ENCODE measurements at places on chromosomes 7 and 10.
A peak's percentile ranks its signal among the peaks of the same experiment; 100 is the strongest.

DNA sequence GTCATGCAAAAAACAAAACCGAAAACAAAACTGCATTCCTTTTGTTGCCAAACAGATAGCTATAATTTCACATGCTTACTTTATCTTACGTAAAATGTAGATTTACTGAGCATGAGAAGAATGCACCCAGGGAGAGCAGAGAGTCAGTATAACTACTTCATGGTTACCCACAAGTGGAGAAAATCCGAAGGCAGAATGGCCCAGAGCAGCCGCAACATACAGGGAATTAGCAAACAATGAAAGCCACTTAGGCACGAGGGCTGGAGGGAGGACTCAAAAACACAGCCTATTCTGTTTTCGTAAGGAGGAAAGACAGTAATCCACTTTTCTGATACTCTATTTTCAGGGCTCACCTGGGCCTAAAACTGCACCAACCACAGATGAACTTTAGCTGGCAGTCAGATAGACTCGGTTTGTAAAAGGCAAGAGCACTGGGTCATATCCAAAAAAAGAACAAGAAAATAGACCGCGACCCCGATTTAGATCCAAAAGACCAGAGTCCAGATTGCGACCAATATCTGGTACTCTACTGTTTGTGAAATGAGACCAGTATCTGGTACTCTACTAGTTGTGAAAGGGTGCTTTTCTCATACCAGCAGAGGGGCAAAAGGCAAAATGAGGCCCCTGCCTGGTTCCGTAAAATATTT is 1.3 kb downstream of the ITPRIP start:
- no peak for DNase-seq

DNA sequence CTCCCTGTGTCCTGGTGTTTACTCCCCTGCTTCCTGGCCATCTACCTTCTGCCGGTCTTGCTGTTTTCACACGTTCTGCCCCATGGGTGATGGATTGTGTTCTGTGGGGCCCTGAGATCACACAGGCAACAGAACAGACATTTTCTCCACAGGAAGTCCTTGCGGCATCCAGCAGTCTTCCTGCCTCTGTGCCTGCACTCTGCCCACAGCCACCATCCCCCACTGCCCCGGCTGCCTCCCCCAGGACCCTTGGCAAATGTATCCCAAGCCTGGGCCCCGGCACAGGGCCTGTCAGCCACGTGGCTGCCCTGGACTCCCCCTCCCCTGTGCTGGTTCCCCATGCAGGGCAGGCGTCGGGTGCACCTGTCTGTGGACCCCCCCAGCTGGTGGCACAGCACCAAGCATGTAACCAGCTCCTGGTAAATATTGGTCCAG is 184.2 kb downstream of the WDR37 start:
- DNase-seq, result no peak

DNA sequence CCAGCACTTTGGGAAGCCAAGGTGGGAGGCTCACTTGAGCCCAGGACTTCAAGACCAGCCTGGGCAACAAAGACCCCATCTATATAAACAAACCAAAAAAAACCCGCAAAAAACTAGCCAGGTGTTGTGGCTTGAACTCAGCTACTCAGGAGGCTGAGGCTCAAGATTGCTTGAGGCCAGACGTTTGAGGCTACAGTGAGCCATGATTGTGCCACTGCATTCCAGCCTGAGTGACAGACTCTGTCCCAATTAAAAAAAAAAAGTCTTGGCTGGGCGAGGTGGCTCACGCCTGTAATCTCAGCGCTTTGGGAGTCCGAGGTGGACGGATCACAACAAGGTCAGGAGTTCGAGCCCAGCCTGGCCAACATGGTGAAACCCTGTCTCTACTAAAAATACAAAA is 11.4 kb downstream of the RABGEF1 start:
- no peak for DNase-seq

DNA sequence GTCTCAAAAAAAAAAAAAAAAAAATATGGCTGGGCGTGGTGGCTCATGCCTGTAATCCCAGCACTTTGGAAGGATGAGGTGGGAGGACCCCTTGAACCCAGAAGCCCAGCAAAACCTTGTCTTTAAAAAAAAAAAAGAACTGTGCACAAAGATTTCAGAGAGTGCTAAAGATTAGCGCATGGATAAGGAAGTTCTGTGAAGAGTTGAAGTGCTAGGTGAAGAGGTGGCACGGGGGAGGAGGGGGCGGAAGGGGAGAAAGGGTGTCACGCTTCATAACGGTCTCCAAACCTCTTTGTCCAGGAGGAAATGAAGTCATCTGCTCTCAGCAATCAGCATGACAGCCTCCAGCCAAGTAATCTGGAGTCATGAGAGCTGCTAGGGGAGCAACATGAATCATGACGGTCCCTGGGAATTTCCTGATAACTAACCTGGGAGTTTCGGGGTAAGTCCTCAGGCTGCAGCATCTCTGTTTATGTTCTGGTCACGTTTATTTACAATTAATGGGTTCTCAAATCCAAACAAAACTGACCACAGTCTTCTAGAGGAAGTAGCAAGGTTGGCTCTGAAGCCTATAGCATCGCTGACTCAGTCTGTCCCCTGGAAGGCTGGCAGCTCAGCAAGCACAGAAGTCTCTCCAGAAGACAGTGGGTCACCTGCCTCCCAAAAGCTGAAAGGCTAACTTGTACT is 1.9 kb upstream of the PLAU start:
- DNase-seq, result peak; percentile 48

DNA sequence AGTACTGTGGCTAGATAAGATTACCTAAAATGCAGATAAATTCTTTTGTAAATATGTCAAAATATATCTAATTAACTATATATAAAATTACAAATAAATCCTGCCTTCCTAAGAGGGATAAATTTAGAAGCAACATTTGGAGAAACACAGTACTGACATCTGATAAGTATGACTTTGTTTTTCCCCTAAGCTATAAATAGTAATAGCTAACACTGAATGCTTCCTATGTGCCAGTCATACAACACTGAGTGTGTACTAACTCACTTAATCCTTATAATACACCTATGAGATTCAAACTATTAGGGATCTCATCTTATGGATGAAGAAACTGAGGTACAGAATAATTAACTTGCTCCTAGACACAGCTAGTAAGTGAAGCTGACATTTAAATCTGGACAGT is 733.4 kb downstream of the MAGI2 start:
- DNase-seq, result no peak

DNA sequence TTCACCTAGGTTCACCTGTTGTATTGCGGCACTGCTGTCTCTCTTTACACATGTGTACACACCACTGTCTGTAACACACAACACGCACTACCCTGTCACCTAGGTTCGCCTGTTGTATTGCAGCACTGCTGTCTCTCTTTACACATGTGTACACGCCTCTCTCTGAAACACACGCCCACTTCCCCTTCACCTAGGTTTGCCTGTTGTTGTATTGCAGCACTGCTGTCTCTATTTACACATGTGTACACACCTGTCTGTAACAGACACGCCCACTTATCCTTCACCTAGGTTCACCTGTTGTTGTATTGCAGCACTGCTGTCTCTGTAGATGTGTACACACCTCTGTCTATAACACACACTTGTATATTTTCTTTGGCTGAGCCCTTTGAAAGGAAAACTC is 51.5 kb downstream of the WDR37 start:
- no peak for DNase-seq

DNA sequence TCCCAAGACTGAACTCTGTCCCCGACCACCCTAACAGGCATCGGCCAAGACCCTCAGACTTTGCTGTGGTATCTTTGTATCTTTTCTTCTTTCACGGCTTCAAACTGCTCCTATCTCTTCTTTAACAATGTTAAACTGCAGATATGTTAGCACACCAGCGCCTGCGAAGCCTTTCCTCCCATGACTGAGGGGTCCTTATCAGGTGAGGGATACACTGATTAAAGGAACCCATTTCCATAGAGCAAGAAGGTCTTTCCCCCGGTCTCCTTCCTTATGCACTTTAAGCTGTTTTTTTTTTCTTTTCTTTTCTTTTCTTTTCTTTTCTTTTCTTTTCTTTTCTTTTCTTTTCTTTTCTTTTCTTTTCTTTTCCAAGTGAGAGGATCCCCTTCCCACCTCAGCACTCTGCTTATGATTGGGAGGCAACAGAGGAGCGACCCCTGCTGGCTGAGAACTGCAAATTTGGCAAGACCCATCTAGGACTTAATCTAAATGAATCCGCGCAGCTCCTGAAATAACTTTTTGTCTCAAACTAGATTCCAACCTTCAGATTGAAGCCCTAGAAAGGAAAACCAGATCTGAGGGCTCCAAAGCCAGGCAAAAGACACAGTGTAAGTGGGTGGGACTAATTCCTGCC is 109.9 kb downstream of the ITGB8 start:
- DNase-seq, result no peak

DNA sequence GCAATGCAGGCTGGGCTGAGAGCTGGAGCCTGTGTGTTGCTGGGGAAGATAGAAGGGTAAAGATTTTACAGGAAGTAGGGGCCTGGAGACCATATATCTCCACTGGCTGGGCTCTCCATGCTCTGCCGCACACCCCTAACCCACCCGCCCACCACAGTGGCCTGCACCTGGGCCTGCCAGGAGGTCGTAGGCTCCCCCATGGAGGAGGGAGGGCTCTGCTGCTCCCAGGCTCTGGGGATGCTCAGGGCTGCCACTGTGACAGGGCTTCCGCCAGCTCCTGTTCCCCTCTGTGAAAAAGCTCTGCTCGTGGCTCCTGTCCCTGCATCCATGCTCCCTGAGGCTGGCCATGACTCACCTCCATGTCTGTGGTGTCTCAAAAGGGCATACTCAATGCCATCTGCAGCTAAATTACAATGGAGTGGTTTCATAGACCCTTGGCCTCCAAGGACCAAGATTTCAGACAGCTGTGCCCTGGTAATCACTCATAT is 106.0 kb downstream of the CXCL12 start:
- no peak for DNase-seq

GRCh38 chr10:104835422-104835821 is 194.3 kb downstream of the SORCS3 start:
- DNase-seq, result no peak

DNA sequence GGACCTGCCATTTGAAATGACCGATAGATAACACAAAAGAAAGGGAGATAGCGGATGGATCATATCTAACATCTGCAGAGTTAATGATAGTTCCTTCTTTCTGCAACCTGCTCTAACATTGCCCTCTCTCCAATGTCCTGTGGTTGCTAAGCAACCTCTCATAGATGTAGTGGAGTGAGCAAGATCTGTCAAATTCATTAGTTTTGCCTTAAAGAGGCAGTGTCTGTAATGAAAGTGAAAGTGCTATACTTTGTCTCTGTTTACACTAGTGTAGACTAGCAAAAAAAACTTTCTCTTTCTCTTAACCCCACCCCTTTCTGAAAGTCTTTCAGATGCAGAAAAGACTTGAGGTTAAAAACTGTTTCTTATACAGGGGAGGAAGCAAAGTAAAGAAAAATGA is 1196.9 kb downstream of the SORCS3 start:
- no peak for DNase-seq

DNA sequence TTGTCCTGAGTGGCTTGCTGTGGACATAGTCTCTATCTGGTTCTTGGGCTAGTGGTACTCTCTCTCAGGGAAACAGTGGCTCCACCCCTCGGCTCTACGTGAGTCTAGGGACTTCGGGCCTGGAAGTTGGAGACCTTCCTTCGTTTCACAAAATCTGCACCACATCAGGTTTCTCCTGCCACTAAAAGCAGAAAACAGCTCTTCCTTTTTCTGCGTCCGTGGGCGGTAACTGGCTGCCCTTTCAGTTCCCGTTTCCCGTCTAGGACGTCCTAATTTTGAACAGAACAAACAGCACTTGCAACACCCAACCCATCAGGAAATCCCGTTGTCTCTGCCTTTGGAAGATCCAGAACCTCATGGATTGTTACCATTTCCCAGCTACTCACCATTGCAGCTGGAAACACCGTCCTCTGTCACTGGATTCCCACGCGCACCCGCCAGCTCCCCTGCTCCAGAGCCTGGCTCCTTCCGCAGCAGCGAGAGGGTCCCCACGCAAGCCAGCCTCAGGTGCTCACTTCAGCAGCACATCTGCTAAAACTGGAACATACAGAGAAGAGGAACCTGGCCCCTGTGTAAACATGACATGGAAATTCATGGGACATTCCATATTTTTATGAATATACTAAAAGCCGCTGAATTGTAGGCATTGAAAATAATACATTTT is 311.4 kb upstream of the AKR1E2 start:
- DNase-seq, result no peak

DNA sequence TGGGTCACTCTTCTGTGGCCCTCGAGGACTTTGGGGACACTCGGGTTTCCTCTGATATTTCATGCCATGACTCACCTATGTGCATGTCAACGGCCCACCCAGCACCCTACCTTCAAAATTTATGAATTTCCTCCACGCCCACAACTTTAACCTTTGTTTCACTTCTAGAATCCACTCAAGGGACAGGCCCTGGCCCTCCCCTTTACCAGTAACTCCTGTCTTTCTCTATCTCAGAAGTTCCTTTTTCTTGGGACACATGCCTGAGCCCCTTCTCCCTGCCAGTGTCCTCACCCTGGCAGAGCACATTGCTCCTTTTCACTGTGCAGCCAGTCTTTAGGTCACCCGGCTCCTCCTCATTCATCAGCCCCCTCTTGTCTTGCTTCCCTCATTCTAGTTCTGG is 282.5 kb upstream of the KLF6 start:
- no peak for DNase-seq

GRCh38 chr7:43520201-43520600 is 62.7 kb upstream of the STK17A start:
- no peak for DNase-seq

GRCh38 chr10:18021725-18022480 is 70.2 kb downstream of the SLC39A12 start:
- DNase-seq, result no peak

DNA sequence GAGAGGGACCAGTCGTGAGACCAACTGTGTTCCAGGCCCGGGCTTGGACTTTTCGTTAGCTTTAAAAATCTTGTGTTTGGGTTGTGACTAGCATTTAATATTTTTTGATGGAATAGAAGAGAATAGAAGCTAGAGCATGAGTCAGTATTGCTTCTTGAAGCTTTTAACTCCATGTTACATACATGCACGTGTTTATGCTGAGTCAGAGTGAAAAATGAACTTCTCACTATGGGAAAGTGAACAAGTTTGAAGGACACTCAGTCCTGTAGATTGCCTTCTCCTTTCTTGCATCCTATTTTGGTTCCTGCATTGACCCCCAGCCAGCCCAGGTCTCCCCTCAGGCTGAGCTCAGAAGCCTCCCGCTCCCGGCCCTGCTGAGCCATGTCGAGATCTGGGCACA is 31.8 kb downstream of the GHRHR start:
- no peak for DNase-seq

DNA sequence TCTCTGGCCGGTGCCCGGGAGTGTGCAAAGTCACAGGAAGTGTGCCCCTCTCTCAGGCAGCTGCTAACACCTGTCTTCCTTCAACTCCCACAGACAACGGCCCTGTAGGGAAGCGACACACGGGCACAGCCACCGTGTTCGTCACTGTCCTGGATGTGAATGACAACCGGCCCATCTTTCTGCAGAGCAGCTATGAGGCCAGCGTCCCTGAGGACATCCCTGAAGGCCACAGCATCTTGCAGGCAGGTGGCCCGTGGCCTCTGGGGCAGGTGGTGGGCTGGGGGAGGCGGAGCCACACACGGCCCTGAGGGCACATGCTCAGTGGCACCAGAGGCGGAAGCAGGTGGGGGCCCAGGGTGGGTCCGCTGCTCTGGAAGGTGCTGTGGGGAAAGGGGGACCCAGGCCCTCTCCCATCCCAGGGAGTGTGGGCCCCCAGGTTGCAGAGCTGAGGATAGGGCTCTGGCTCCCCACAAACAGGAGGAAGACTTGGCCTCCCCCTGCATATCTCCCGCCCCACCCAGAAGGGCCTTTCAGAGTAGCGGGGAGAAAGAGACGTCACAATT is 6.9 kb downstream of the C10orf105 start:
- DNase-seq, result no peak

GRCh38 chr7:91434836-91435235 is 170.6 kb downstream of the FZD1 start:
- no peak for DNase-seq

- no peak for DNase-seq
These were observed 702.3 kb downstream of the LRMDA start for GRCh38 chr10:76133597-76134255.

Data from activated naive CD4-positive, alpha-beta T cell treated with anti-CD3 and anti-CD28 coated beads, Interleukin-2, amount 50 U/mL, for 16 hours (primary cell).